ENCODE measurements at places on chromosomes 7 and 10. TPM values are rescaled to one million over a fixed set of nuclear protein-coding genes. Genes with fewer than 3 reads are reported as not detected.
A peak's percentile ranks its signal among the peaks of the same experiment; 100 is the strongest.

GRCh38 chr10:65618126-65618525 lies 1307.7 kb upstream of the LRRTM3 start:
- DNase-seq: no peak

DNA sequence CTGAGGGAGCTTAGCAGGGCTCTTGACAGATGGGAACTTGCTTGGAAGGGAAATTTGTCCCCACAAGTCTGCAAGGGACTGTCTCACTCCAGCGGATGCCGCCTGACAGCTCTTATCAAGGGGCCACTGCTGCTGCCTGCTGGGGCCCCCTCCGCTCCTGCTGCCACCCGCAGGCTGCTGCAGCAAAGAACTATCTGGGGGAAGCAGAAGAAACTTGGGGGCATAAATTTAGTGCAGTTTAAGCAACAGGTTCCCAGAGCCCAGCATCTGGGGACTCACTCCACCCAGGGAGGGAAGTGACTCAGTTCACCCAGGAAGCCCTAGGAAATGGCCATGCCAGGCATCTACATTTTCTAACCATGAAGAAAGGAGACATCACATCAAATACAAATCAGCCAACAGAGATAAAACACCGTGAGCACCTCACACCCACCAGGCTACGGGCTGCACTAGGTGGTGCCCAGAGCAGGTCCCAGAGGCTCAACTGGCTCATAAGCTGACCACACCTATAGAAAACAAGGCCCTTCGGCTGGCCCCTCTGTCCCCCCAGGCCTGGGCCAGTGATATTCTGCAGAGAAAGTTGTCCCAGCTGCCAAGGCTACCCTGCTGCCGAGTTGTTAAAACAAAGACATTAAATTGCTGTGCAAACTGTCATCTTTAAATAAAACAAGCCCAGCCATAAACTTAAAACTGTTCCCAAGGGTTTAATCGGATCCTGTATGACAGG lies 3.7 kb downstream of the RGS10 start:
- DNase-seq: peak; percentile 77

Gene CACNB2
- not detected for total RNA-seq

Gene CYP2C19
- total RNA-seq: 0.52 TPM

Gene AKR1B1
- 102 TPM for total RNA-seq

DNA sequence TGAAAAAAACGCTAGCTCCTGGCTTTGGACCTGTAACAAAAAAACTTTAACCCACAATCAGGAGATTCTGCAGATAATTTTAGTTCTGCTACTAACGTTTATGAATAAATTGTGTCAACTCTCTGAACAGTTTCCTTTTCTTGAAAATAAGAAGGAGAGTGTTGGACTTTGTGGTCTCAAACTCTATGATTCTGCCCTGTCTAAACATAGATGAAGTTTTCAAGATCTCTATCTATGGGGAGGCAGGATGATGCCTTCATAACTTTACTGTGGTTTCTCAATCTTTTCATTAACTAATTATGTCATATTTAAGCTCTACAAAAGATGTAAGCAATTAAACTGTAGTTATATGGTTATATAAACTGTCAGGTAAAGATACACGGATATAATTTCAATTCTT lies 162.0 kb downstream of the REEP3 start:
- DNase-seq: no peak

- no peak for DNase-seq
Observed at GRCh38 chr7:42700406-42701327, 211.2 kb downstream of the C7orf25 start.

DNA sequence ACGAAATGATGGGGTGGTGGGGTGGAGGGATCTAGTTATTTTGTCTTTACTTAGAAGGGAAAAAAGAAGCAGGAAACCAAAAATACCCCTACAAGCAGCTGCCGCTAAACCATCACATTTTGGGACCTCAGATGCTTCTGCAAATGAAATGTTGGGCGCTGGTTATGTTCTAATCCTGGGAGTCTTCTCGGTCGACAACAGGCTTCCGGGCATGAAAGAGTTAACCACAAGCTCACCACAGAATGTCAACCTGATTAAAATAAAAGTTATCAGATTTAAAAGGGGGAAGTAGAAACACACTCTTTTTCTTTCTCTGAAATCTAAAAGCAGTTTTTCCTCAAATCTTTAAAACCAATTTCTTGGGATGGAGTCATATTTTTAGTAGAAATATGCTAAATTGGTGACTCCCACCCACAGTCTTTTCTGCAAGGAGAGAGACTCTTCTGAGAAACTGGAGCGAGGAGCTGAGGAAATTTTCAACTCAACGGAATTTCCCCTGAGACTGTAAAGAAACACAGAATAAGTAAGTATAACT lies 16.8 kb downstream of the IL2RA start:
- peak; percentile 67 for DNase-seq

Gene SVOPL
- not detected for total RNA-seq

GRCh38 chr10:67492317-67493019 lies 203.5 kb downstream of the CTNNA3 start:
- no peak for DNase-seq

- no peak for DNase-seq
Observed at GRCh38 chr7:3914051-3914775, 613.2 kb downstream of the SDK1 start.

Gene PRKAG2
- total RNA-seq: 23.5 TPM

Gene CCL24
- total RNA-seq: not detected

GRCh38 chr10:84075226-84076046 lies 63.9 kb upstream of the GHITM start:
- no peak for DNase-seq

DNA sequence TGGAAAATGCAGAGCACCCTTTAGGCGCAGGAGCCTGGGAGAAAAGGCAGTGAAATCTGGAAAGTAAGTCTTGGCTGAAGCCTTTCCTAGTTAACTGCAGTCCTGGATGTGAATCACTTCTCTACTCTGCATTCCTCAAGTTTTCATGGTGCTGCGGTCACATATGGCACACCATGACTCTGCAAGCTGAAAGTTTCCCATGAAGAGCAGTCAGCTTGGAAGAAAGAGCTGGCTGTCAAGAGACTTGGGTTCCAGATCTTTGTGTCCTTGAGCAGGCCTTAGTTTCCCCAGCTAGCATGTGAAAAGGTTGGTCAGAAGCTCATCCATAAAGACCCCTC lies 548.3 kb downstream of the SORCS3 start:
- no peak for DNase-seq

Gene RTKN2
- 5.9 TPM for total RNA-seq

- DNase-seq: no peak
Observed at GRCh38 chr7:46444256-46444655, 523.2 kb upstream of the IGFBP3 start.

DNA sequence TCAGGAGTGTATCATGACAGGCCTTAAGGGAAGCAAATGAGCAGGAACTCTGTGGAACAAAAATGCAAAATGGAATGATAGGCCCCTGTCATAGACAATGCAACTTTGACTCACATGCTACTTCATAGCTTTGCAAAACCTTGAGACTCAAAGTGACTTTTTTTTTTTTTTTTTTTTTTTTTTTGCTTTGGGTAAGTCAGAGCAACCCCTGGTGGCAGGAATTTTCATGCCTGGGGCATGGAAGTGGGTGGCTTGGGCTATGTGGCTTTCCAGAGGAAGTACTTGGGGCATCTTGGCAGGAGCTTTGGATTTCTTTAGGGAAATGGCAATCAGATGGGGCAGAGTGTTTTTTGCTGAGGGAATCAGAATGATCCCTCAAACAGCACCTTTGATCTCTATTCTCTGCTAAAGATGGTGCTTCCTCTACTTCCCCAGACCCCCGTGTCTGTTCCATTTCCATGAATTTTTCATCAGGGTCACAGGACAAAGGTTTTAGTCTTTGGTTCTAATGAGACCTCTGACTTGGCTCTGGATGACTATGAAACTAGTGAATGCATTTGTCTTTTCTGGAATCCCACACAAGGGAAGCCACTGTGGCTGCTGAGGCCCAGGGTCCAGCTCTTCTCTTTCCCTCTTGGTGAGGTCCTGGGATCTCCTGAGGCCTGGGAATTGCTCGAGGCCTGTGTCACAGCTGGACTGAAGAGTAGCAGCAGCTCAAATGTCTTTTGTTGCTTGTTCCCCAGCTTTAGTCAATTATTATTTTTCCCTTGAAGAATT lies 62.8 kb downstream of the TACC2 start:
- DNase-seq: no peak

DNA sequence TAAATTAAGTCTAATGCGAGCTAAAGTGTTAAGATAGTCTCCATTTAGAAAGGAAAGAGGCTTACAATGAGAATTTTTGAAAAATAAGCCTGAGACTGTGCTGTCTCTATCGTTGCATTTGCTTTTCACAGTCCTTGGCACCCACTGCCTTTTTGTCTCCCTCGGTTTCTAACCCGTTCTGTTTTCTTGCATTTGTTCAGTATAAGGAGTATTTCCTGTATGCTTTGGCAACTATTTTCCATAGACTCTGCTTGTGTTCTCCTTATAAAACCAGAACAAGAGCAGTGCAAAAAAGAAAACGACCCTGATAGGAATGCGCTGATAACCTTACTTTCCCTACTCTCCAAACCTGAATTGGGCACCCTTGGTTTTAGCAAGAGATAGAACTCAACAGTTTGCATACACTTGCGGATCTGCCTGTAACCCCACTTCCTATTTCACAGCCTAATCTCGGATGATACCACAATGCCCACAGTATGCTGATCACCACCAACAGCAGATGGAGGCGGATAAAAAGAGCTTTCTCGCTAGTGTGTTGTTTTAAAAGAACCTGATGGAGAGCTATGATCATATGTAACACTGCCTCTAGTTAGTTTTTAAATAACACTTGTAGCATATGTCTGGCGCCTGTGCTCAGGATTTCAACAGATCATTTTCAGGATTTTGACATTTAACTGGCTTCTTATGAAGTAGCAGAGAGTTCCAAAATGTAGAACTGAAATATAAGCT lies 1.6 kb upstream of the ARHGAP12 start:
- DNase-seq: peak; percentile 29

DNA sequence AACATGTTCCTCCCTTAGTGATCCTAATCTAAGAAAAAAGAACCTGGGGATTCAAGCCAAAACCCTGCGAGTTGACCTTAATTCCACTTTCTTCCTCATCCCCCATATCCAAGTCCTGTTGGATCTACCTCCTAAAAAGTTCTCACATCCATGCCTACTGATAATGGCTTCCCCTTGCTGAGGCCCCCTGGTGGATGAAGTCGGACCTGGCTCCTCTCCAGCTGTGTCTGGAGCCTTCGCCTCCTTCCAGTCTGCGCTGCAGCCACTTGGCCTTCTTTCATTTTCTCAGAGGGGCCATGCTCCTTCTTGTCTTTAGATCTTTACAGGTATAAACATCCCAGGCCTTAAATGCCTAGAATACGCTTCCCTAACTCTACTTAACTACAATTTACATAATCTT lies 8.1 kb downstream of the PDE1C start:
- DNase-seq: peak; percentile 10

DNA sequence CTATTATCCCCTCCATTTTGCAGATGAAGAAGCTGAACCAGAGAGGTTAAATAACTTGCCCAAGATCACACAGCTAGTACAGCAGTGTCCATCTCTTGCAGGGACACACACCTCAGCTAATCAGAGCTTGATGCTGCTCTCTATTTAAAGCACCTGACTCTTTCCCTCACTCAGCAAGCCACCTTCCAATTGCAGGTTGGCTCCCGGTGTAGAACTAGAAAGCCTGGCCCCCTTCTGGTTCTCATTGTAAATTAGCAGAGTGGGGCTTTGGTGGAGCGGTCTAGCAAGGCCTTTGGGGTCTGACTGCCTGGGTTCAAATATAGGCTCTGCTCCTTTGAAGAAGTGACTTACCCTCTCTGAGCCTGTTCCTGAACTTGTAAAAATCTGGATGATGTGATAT lies 176.4 kb downstream of the NEURL1 start:
- no peak for DNase-seq

- DNase-seq: no peak
Observed at GRCh38 chr10:127418536-127419168, 130.5 kb upstream of the NPS start.

Gene ELFN1
- total RNA-seq: 0.10 TPM

DNA sequence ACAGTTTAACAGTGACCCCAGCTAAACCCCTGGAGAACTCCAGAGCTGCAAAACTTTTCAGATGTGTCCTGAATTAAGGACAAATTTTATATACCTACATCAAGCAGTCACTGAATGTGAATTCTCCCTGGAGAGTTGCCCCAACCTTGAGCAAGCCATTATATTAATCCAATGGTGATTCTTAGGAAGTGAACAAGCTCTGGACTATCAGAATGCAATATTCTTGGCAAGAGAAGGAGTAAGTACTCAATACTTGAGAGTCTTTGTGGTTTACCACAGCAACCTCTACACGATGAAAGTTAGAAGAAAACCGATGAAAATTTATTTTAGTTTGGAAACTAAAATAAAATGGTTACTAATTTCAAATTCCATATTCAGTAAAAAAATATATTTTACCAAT lies 19.3 kb upstream of the ZNF365 start:
- no peak for DNase-seq

- no peak for DNase-seq
Observed at GRCh38 chr10:76911184-76911583, 726.4 kb downstream of the KCNMA1 start.

Gene ACADSB
- total RNA-seq: 25.1 TPM

GRCh38 chr10:132368881-132369635 lies 27.9 kb upstream of the PWWP2B start:
- no peak for DNase-seq

DNA sequence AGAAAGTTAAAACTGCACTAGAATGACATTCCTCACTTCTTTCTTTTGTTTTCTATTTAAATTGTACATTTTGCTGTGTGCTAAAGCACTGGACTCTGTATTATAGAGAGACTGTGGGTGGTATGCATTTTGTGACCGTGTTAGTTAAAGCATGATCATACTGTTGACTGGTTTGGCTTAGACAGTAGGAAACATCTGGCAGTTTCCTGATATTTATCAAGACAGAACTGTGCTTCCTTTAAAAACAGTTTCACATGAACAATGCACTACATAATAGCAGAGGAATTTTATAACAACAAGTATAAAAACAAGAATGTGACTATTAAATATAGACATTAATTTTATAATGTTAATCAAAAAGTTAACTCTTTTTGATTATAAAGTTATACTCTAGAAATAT lies 23.1 kb downstream of the GNG11 start:
- no peak for DNase-seq

Gene CCDC136
- total RNA-seq: 8.8 TPM

DNA sequence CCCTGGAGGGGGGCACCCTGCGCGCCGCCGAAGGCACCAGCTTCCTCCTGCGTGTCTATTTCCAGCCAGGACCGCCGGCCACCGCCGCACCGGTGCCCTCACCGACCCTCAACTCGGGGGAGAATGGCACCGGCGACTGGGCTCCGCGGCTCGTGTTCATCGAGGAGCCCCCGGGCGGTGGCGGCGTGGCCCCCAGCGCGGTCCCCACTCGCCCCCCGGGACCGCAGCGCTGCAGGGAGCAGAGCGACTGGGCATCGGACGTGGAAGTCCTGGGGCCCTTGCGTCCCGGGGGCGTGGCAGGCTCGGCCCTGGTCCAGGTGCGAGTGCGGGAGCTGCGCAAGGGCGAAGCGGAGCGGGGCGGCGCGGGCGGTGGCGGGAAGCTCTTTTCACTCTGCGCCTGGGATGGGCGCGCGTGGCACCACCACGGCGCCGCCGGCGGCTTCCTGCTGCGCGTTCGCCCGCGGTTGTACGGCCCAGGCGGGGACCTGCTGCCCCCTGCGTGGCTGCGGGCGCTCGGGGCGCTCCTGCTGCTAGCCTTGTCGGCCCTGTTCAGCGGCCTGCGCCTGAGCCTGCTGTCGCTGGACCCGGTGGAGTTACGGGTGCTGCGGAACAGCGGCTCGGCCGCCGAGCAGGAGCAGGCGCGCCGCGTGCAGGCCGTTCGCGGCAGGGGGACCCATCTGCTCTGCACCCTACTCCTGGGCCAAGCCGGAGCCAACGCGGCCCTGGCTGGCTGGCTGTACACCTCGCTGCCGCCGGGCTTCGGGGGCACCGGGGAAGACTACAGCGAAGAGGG lies 594 bp downstream of the CNNM1 start:
- peak; percentile 10 for DNase-seq
